NCI-H2029 treated with DMSO at 0.1 percent for 48 hours (cell line): ENCODE measurements at places on chromosomes 7 and 10.

DNA sequence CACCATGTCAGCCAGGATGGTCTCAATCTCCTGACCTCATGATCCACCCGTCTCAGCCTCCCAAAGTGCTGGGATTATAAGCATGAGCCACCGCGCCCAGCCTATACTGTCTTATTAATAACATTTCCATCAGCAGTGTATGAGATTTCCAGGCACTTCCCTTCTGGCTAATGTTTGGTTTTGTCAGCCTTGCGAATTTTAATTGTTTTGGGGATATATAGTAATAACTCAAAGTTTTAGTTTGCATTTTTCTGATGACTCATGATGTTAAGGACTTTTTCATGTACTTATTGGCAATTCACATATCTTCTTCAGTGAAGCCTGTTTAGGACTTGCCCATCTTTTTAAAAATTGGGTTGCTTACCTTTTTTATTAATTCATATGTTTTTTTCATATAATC, 76.0 kb downstream of the TMEM270 start:
- DNase-seq = no peak

DNA sequence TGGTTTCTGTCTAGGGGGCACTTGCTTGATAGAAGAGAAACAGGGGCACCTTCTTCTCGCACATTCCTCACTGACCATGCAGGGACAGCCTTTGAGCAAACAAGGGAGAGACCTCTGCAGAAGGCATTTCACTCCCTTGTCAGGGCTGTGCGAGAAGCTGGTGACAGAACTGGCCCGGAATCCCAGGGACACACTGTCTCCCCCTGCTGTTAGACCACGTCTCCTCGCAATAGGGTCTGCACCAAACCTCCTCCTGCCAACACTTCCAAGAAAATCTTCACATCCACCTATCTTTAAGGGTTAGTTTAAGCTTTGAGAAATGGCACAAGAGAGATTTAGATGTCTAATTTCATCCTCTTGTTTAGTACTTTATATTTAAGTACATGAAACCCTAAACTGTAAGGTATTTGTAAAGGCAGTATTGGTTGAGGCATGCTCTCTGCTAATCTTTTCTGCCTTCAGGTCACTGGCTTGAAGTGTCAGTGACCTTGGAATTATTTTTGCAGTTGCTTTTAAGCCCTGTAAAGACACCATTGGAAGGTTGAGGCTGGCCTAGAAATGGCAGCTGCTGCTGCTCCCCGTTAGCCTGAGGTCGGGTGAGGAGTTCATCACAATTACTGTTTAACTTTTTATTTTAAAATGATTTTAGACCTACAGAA, 37.0 kb downstream of the RBM20 start:
- DNase-seq = no peak

GRCh38 chr10:44045020-44045419, 339.9 kb downstream of the CXCL12 start:
- no peak for DNase-seq

DNA sequence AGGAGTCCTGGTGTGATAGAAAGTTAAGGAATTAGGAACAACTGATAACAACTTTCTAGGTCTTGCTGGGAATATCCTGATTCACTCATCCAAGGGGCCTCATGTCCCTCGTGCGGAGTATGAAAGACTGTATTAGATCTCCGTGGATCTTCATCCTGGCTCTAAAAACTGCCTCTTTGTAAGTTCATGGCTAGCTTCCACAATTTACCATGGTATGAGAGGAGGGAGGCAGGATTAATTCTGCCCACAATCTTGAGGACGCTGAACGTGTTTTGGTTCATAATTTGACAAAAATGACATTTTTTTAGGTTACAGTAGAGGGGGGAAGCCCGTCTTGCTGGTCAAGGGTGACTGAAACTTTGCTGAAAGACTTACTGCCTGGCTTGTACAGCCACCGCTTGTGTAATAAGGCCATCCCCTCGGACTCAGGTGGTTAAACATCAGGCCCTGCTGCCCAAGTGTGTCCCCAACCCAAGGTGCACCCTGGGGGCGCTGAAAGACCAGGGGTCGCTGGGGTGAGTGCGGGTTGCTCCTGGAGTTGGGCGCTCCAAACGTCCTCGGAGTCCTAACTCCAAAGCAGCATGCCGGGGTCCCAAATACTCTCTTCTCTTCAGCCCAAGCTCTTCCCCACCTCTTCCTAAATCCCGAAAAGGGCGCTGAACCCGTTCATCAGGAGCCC, 733 bp downstream of the HIBADH start:
- no peak for DNase-seq

GRCh38 chr7:130092598-130092997, 22.3 kb downstream of the KLHDC10 start:
- no peak for DNase-seq

DNA sequence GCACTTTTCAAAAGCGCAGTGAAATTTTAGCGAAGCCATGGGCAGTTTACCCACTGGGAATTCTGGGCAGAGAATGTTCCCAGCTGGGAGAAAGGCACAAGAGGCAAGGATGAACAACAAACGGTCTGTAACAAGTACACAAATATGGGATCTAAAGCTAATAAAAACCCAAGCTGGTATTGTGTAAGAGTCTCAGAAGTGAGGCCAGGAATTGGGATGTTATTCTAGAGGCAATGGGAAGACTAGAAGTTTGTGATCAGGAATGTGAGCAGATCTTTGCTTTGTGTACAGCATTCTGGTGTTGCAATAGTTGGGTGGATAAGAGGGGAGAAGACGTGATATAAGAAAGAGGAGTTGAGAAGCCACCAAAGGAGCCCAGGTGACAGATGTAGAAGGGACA, 15.0 kb downstream of the FZD9 start:
- no peak for DNase-seq

DNA sequence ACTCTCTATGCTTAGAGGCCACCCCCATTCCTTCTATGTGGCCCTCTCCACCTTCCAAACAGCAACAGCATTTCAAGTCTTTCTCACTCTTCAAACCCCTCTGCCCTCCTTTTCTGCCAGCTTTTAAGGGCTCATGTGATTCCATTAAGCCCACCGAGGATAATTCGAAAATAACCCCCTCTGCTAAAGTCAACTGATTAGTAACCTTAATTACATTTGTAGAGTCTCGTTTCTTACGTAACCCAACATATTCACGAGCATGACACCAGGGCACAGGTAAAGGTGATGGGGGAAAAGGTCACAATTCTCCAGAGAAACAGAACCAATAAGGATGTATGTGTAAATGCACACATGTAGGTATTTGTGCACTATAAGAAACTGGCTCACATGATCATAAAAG, 6.7 kb upstream of the CHST15 start:
- no peak for DNase-seq

- DNase-seq = no peak
These were observed 10.7 kb downstream of the BUD31 start for GRCh38 chr7:99419323-99420021.

DNA sequence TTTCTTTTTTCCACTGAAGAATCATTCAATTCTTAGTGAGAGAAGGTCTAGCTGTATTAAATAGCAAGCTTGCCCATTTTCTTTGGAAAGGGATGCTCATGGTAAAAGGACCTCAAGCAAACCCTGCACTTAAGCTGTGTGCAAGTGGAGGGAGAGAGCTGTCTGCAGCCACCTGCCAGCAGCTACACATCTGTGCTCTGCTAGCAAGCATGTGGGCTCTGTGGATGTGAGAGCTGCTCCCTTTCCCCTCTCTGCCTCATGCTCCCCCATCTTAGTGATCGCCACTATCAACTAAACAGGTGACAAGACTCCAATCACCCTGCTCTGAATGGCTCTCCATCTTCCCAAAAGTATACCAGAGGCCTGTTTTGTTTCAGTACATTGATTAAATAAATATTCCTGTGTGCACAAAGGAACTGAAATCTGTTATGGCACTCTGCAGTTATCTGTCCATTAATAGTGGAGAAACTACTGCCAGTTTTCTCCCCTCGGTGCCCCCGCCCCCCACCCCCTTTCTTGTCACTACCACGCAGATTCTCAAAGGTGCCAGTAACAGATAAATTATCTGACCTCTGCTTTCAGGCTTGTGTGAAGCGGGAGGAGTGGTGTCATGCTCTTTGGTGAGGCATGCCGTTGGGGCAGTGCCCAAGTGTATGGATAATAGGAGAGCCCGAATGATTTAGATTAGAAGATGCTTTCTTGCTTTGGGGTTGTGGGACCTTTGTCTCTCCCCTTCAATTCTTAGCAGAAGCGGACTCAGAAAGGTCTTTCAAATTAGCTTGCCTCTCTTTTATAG, 26.4 kb downstream of the AUTS2 start:
- DNase-seq = no peak

GRCh38 chr10:96556003-96556402, 30.8 kb downstream of the TM9SF3 start:
- DNase-seq = no peak

DNA sequence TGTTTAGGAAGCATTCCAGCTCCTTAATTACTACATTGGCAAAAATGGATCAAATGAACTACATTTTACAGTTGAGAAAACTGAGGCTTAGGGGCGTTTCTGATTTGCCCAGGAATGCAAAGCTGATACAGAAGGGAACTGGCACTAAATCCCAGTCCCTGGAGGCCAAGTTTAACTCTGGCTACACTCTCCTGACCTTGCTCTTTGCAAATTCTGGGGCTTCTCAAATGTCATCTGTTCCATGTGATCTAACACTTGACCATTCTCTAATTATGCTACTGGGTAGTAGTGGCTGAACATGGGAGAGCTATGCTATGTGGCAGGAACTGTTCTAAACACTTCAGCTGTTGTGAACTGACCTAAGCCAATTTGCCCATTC, 11.3 kb upstream of the HABP2 start:
- no peak for DNase-seq

DNA sequence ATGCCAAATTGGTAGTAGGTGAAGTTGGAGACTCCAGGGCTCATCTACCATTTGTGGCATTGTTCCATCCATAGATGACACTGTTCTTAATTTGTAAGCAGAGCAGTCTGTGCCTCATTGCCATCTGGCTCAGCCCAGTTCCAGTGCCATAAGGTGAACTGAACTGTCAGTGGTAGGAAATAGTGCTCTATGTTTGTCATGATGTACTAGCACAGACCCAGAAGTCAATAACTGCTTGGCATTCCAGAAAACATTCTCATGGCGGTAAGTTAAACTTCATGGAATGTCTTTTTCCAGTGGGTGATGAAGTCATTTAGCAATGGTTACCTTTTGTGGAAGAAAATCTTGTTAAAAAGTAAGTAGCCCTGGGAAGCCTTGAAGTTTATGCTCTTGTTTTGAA, 302.7 kb downstream of the SUGCT start:
- DNase-seq = no peak

- no peak for DNase-seq
These were observed 613 bp downstream of the OAT start for GRCh38 chr10:124417895-124418725.
